ENCODE measurements at places on chromosomes 12 and 14.

GRCh38 chr12:64907097-64907496, 82.7 kb downstream of the TBC1D30 start:
- no peak for DNase-seq

DNA sequence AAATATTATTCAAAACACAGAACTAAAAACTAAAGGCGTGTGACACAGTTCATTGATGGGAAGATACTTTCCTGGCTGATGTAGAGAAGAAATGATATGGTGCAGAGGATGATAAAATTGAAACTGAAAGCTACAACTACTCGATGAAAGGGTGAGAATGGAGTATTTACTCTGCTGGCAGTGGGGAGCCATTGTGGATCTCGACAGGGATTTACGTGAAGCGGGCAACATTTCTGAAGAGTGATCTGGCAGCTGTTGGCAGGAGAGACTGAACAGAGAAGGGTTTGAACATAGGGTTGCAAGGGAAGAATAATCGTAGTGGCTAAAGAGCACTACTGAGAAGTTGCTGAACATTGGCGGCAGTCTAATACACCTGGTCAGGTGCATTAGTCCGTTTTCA, 464.9 kb downstream of the PDZRN4 start:
- no peak for DNase-seq

DNA sequence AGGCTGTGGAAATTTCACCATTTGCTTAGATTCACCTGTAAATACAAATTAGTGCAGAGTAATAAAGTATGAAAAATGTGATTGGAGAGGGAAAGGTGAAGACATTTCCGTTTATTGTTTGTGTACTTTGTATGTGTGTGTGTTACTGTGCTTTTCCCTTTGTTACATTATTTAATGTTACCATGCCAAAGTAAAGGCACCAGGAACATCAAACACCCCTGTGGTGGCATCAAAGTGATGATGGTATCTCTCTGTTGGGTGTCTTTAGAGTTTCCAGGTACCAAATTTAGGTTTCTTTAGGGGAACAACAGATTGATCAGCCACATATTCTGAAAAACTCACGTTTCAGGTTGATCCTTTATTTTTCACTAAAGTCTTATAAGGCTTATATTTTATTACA, 189.0 kb upstream of the FBXO33 start:
- no peak for DNase-seq

GRCh38 chr14:21494902-21495762, 16.0 kb downstream of the METTL3 start:
- DNase-seq = no peak

- no peak for DNase-seq
Observed at GRCh38 chr12:93056971-93057535, 128.0 kb upstream of the EEA1 start.

DNA sequence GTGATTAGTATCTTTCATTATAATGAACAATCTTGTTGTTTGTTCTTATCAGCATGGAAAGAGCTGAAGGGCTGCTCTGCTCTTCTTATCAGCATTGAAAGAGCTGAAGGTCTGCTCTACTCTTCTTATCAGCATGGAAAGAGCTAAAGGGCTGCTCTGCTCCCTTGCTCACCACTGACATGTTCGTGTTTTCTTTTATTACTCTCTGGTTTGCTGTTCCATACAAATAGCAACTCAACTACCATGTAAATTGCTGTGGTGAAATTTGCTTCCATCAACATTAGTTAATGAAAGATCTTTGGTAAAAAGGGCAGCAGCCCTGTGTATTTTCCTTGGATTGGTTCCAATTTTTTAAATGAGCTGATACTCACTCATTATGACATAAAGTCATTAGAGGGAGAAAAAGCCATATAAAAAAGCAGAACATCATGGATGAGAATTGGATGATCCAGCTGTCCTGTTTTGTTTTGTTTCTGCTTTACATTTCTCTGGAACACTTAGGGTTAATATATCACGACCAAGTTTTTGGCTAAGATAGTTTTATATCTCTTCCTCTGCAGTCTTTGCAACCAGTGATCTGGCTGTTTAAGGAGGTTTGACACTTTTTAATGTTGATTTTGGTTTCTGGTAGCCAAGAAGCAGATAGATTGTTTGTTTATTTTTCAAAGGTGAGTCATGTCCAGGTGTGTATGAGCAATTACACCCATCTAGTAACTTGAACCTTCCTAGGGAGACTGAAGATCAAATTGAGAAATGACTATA, 356.6 kb downstream of the CEP128 start:
- no peak for DNase-seq

DNA sequence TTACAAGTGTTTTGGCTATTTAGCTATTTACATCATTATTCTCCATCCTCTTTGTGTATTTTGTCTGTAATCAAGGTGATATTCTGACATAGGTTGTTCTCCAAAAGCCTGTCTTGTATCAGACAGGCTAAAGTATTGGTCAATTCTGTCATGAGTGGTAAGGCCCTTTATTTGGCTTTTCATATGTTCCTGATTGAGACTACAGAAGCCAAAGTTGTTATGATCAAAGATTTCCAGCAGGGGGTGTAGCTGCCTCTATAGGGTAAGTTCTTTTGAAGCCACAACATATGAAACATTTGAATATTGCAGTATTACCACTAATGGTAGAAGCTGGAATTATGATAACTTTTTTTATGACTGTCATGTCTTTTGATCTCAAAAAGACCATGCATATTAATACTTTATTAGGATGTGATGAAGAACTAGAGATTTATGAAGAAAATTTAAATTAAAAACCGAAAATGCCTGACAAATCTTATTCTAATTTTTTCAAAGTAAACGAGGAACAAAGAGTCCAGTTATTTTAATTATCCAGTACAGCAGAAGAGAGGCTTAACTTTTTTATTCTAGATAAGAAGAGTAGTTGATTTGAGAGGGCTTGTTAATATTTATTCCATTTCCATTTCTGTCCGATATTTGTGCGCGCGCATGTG, 3.4 kb upstream of the ARHGAP5 start:
- peak; percentile 34 for DNase-seq

DNA sequence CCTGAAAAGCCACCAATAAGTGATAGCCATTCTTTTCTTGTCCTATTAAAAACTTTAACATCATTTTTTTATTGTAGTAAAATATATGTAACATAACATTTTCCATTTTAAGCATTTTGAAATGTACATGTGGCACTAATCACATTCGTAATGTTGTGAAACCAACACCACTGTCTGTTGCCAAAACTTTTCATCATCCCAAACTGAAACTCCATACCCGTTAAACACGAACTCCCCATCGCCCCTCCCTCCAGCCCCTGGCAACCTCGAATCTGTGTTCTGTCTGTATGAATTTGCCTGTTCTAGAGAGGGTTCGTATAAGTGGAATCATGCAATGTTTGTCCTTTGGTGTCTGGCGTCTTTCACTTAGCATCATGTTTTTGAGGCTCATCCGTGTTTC, 75.9 kb downstream of the CCDC92 start:
- no peak for DNase-seq

DNA sequence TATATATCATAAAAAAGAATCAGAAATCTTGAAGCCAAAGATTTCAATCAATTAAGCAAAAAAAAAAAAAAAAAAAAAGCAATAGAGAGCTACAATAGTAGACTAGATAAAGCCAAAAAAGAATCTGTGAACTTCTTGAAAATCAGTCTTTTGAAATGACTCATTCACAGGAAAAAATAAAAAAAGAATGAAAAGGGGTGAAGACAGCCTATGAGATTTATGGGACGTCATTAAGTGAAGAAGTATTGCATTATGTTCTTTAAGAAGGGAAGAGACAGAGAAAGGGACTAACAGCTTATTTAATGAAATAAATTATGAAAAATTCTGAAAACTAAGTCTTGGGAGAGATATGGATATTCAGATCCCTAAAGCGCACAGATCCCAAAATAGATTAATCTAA, 103.8 kb downstream of the ACSS3 start:
- no peak for DNase-seq

DNA sequence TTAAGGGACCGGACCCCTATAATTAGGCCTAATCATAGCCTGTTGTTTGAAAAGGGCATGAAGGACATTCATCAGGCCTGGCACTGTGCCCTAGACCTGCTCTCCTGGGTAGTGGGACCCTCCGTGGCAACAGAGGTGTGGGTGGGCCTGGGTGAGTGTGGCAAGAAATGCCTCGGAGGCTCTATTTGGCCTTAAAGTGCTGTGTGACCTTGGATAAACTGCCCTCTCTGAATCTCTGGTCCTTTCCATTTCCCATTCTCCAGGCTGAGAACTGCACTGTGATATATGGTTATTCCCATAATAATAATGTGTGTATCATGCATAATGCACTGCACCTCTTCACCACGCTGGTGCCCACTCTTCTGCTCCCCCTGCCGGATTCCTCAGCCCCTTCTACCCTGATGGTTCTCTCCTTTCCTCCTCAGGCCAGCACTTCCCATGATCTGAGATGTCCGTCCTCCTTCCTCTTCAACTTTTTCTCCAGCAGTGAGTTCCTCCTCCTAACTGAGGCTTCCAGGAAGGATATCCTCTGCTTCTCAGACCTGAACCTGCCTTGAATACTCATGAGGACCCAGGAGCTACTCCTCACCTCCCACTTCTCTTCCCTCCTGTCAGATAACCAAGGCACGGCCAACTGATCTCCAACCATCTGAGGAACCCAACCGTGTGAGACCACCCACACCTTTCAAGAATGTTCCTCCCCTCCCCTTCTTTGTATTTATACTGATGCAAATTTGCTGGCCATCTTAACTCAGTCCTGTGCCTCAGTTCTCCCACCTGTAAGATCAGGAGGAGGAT, 111.0 kb upstream of the PZP start:
- DNase-seq = no peak

GRCh38 chr14:23861666-23862065, 91.9 kb upstream of the DHRS4 start:
- DNase-seq = no peak

DNA sequence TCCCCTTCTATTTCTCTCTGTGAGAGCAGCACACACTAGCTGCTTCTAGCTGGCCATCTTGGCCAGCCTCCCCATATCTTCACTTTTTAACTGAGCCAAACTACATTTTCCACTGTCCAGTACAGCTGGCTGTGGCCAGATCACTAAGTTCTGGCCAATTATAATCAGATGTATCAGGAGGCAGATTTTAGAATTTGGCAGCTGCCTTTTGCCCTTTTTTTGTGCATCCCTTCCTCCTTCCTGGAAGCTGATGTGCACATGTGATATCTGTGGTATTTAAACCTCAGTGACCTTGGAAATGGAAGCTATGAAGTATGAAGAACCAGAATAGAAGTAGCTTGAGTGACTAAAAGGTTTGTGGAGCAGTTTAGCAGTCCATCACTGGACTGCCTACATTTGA, 49.8 kb upstream of the ANO6 start:
- no peak for DNase-seq

- DNase-seq = peak; percentile 69
Observed at GRCh38 chr12:14256555-14257169, 108.8 kb upstream of the ATF7IP start.
